IMR-90 (cell line): ENCODE measurements at places on chromosomes 7 and 10. TPM values are rescaled to one million over a fixed set of nuclear protein-coding genes. Genes with fewer than 3 reads are reported as not detected.

Gene ZNF804B
- not detected in 2 replicates for total RNA-seq

GRCh38 chr7:17054206-17054605, 172.4 kb upstream of the AGR3 start:
- no peak overlapping the region for H3K27ac ChIP-seq
- no peak for DNase-seq
- no peaks in the 10 kb centered on the region for H3K36me3 ChIP-seq
- H3K27me3 ChIP-seq, result no peaks in the 10 kb centered on the region

DNA sequence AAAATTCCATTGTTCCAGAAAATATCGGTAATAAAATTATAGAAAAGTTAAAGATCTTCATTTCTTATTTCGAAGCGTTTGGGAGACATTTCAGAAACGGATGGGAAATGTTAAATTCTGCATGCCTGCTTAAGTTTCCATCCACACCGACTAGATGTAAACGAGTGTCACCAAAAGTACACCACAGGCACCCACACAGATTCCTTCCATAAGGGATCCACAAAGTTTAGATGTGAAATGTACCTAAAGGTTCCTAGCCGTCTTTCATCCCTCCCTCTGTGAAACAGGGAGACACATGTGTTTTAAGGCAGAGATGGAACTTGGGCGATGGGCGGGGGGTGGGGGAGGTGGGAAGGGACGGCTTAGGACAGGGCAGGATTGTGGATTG, 621 bp upstream of the CAV1 start:
- H3K27ac ChIP-seq, result peak overlapping the region; percentile 95
- DNase-seq, result no peak
- peak overlapping the region; percentile 72; the same call in 1 of the 2 replicates for H3K4me3 ChIP-seq
- H3K4me1 ChIP-seq, result peaks cover 8% of the 10 kb centered on the region
- H3K27me3 ChIP-seq, result no peaks in the 10 kb centered on the region

Gene LRRC4
- total RNA-seq, result 0.54 and 0.56 TPM in 2 replicates

GRCh38 chr10:119243488-119243887, 36.1 kb downstream of the GRK5 start:
- H3K27ac ChIP-seq, result peak overlapping the region; percentile 0; the same call in 1 of the 2 replicates
- no peak for DNase-seq
- no peak overlapping the region for H3K4me3 ChIP-seq
- peaks cover 6% of the 10 kb centered on the region for H3K36me3 ChIP-seq

DNA sequence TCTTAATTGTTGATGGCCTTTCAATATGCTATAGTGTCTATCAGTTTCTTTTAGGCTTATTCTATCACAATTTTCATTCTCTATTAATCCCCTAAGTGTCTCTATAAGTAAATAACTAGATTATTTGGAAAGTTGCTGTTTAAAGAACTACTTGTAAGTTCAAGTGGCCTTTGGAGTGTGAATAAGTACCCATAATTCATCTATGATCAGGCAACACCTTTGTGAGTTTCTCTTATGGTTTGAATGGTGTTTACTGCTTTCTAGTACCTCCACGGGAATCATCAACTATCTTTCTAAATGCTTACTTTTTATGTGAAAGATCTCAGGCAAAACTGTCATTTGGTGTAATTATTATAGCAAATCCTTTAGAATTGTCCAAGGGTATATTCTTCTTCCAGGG, 166.7 kb downstream of the POU6F2 start:
- H3K4me1 ChIP-seq, result no peaks in the 10 kb centered on the region
- H3K27ac ChIP-seq, result no peak overlapping the region
- no peaks in the 10 kb centered on the region for H3K27me3 ChIP-seq
- no peak overlapping the region for H3K4me3 ChIP-seq
- no peaks in the 10 kb centered on the region for H3K36me3 ChIP-seq

Gene CRYGN
- not detected in 2 replicates for total RNA-seq

DNA sequence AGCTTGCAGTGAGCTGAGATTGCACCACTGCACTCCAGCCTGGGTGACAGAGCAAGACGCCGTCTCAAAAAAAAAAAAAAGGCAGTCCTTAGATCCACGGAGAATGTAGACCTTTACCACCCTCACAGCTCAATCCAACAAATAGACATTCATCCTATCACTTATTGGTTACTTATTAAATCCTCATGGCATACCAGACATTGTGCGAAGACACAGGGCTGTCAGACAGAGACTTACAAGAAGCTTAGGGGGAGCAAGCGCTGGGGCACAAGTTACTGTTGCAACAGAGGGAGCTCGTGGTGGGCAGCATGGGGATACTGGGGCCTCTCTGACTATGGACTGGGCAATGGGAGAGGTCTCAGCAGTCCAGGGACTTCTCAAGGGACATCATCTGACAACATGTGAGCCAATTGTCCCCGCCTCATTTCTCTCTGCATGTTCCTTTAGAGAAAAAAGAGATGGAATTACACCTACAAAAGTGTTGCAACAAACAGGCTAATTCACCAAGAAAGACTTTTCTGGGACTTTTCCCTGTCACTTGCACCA, 82.8 kb upstream of the TNS3 start:
- no peaks in the 10 kb centered on the region for H3K36me3 ChIP-seq
- H3K27me3 ChIP-seq, result no peaks in the 10 kb centered on the region
- no peak overlapping the region for H3K4me3 ChIP-seq
- no peak overlapping the region for H3K27ac ChIP-seq

- peaks cover 44% of the 10 kb centered on the region for H3K27me3 ChIP-seq
- no peaks in the 10 kb centered on the region for H3K4me1 ChIP-seq
- no peak overlapping the region for H3K4me3 ChIP-seq
- no peak overlapping the region for H3K27ac ChIP-seq
- peak; percentile 26 for DNase-seq
Observed at GRCh38 chr7:485188-486081, 34.2 kb downstream of the PDGFA start.

GRCh38 chr7:159007996-159008389, 136.7 kb downstream of the VIPR2 start:
- no peak for DNase-seq
- no peaks in the 10 kb centered on the region for H3K36me3 ChIP-seq
- H3K4me1 ChIP-seq, result peaks cover 5% of the 10 kb centered on the region; the same call in 1 of the 2 replicates
- H3K4me3 ChIP-seq, result no peak overlapping the region
- H3K27me3 ChIP-seq, result no peaks in the 10 kb centered on the region

DNA sequence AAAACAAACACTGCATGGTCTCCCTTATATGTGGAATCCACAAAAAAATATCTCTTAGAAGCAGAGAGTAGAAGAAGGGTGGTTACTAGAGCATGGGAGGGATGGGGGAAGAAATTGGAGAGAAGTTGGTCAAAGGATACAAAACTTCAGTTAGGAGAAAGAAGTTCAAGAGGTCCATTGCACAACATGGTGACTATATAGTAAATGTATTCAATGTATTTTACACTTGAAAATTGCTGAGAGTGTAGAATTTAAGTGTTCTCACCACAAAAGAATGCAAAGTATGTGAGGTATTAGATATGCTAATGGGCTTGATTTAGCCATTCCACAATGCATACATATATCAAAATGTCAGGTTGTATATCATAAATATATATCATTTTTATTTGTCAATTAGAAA, 232.0 kb upstream of the CELF2 start:
- no peaks in the 10 kb centered on the region for H3K36me3 ChIP-seq
- no peak overlapping the region for H3K4me3 ChIP-seq
- peaks cover 11% of the 10 kb centered on the region for H3K4me1 ChIP-seq
- DNase-seq, result peak; percentile 67
- no peaks in the 10 kb centered on the region for H3K27me3 ChIP-seq

Gene KCNIP2
- total RNA-seq, result under 0.01 TPM in 1 of 2 replicates, not detected in the other

GRCh38 chr10:52442576-52442975, 128.5 kb downstream of the DKK1 start:
- peaks cover 7% of the 10 kb centered on the region for H3K4me1 ChIP-seq
- H3K27ac ChIP-seq, result no peak overlapping the region; the same call in 1 of the 2 replicates
- H3K27me3 ChIP-seq, result no peaks in the 10 kb centered on the region

DNA sequence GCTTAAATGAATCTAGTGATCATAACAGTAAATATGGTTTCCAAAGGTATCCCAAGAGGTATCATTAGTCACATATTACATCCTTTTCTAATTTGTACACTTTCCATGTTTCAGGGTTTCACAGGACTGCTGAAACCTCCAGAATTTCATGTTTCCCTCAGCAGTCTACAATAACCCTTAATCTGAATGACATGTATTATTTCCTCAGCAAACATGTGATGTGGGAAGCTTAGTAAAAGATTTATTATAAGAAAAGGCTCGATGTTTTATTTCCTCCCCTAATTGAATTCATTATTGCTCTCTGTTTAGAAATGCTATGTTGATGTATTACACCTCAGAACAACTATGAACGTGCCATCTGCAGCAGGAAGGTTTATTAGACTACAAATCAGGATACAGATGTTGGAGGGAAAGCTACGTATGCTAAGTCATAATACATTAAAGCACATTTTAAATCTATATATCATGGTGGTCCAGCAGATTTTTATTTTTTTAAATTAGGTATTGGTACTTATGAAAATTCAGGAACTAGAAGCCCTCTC, 52.5 kb upstream of the SKAP2 start:
- H3K36me3 ChIP-seq, result no peaks in the 10 kb centered on the region
- H3K4me1 ChIP-seq, result no peaks in the 10 kb centered on the region
- no peak overlapping the region for H3K4me3 ChIP-seq
- DNase-seq, result no peak
- H3K27me3 ChIP-seq, result peaks cover 4% of the 10 kb centered on the region; the same call in 1 of the 2 replicates

- no peak overlapping the region for H3K4me3 ChIP-seq
- H3K27ac ChIP-seq, result no peak overlapping the region
- H3K4me1 ChIP-seq, result no peaks in the 10 kb centered on the region
- no peaks in the 10 kb centered on the region for H3K36me3 ChIP-seq
- H3K27me3 ChIP-seq, result no peaks in the 10 kb centered on the region
- no peak for DNase-seq
Observed at GRCh38 chr10:123703195-123703790, 37.1 kb downstream of the GPR26 start.

GRCh38 chr10:26031300-26031699, 97.3 kb downstream of the MYO3A start:
- DNase-seq, result no peak
- no peak overlapping the region for H3K4me3 ChIP-seq
- no peaks in the 10 kb centered on the region for H3K4me1 ChIP-seq
- H3K27me3 ChIP-seq, result no peaks in the 10 kb centered on the region
- H3K36me3 ChIP-seq, result no peaks in the 10 kb centered on the region

GRCh38 chr7:28606421-28606820, 194.1 kb downstream of the CREB5 start:
- H3K4me1 ChIP-seq, result no peaks in the 10 kb centered on the region
- no peaks in the 10 kb centered on the region for H3K36me3 ChIP-seq
- DNase-seq, result no peak
- H3K27ac ChIP-seq, result no peak overlapping the region
- H3K27me3 ChIP-seq, result no peaks in the 10 kb centered on the region; the same call in 1 of the 2 replicates

GRCh38 chr7:97166308-97166707, 48.8 kb downstream of the SDHAF3 start:
- no peak for DNase-seq
- H3K4me3 ChIP-seq, result no peak overlapping the region

DNA sequence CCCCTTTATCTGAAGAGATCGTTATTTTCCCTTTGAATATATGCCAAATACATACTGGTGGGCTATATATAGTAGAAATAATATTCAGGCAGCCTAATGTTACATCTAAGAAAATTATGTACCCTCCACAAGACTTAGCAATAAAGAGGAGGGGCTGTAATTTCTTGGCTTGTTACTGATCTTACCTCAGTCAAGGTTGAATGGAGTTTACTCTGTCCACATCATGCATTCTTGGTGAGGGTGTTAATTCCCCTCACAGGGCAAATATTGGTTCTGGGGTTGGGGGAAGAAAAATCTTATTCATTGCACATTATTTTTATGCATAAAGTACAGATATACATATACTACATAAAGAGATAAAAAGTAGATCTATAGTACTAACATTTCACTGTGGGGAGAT, 145.8 kb upstream of the ANK3 start:
- H3K36me3 ChIP-seq, result no peaks in the 10 kb centered on the region
- no peaks in the 10 kb centered on the region for H3K4me1 ChIP-seq
- peaks cover 6% of the 10 kb centered on the region for H3K27me3 ChIP-seq
- DNase-seq, result no peak

Gene OR2A42
- not detected in 2 replicates for total RNA-seq
